ENCODE measurements at places on chromosomes 16 and 17. TPM values are rescaled to one million over a fixed set of nuclear protein-coding genes. Genes with fewer than 3 reads are reported as not detected.

- DNase-seq, result no peak
These were observed 25.2 kb downstream of the MIS12 start for GRCh38 chr17:5511401-5512225.

The OR2C1 gene
- not detected for total RNA-seq

GRCh38 chr17:77634710-77635109, 323.8 kb upstream of the TNRC6C start:
- DNase-seq, result no peak

DNA sequence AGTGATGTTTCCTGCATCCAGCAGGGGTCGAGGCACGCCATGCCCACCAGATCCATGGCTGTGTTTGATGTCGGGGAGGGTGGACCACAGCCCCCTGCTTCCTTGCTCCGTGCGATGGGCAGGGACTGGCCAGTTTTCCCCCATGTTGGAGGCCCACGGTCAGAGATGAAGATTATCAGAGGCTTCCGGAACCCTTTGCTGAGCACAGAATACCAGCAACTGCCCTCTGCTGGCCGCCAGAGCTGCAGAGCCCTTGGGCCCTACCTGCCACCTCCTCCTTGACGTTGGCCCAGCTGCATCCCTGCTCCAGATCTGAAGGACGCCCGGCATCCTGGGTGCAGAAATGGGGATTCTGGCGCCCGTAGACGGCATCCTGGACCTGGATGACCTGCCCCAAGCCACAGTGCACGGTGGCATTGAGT, 23.7 kb upstream of the BCO1 start:
- DNase-seq, result no peak

GRCh38 chr16:20122011-20122410, 48.3 kb upstream of the GPR139 start:
- no peak for DNase-seq

GRCh38 chr17:65324611-65325342, 187.6 kb downstream of the RGS9 start:
- no peak for DNase-seq

GRCh38 chr17:72297326-72298115, 176.7 kb downstream of the SOX9 start:
- no peak for DNase-seq

All from SJSA1 (cell line).